IMR-90 (cell line): ENCODE measurements at places on chromosomes 11 and 22. TPM values are rescaled to one million over a fixed set of nuclear protein-coding genes. Genes with fewer than 3 reads are reported as not detected.
A peak's percentile ranks its signal among the peaks of the same experiment; 100 is the strongest.

Gene MUC5AC
- not detected in 2 replicates for total RNA-seq

Gene FAM83F
- total RNA-seq, result not detected in 2 replicates

Gene OR52A1
- not detected in 2 replicates for total RNA-seq

- DNase-seq, result no peak
Observed at GRCh38 chr22:46587492-46588278, 32.5 kb upstream of the GRAMD4 start.

GRCh38 chr22:37427135-37427710 is at the start of gene ELFN2:
Gene ELFN2, minus strand, starts transcription at chr22:37427479. Its CDS starts 51,945 bp downstream, at chr22:37375534.
- DNase-seq, result peak; percentile 10

GRCh38 chr22:31846161-31847115 is 92.6 kb downstream of the DEPDC5 start:
- DNase-seq, result peak; percentile 96

GRCh38 chr11:125441648-125442410 is 54.2 kb downstream of the FEZ1 start:
- no peak for DNase-seq

DNA sequence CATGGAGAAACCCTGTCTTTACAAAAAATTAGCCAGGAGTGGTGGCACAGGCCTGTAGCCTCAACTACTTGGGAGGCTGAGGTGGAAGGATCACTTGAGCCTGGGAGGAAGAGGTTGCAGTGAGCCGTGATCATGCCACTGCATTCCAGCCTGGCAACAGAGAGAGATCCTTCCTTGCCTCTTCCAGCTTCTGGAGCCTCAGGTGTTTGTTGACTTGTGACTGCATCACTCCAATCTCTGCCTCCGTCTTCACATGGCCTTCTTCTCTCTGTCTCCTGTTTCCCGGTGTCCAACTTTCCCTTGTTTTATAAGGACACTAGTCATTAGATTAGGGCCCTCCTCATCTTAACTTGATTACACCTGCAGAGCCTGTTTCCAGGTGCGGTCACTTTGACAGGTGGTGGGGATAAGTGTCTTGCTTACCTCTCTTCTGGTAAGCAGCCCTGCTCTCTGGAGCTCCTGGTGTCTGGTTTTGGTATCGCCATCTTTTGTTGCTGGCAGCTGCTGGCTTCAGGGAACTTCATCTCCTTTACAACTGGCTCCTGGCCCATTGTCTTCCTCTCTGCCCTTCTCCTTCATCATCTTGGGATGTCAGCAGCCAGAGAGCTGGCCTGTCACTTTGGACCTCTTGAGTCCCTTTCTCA is 8.2 kb upstream of the USP2 start:
- no peak for DNase-seq
